ENCODE measurements at places on chromosomes 13 and 19.
A peak's percentile ranks its signal among the peaks of the same experiment; 100 is the strongest.

DNA sequence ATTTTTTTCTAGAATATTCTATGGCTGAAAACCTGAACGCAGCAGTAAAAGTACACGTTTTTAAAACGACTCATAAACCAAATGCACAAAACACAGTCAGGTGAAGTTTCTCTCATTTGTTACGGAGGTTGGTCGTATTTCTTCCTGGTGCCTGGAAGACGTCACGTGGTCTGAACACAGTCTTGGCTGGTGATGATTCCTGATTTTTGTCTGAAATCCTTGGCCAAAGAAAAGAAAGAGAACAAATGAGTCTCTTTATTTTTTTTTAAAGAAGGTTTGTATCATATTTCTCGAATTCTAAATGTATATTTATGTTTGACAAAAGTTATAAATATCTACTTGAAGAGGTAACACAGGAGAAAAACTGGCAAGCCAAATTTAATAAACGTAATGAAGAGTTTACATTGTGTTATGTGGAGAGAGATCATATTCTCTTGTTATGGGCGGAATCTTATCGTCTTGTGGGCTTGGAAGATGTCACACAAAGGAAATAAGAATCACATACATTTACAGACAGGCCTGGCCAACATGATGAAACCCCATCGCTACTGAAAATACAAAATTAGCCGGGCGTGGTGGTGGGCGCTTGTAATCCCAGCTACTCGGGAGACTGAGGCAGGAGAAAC is 10.0 kb upstream of the PNMA8A start:
- no peak for DNase-seq

GRCh38 chr19:35845215-35846037 is 6.9 kb downstream of the NPHS1 start:
- peak; percentile 83 for DNase-seq

DNA sequence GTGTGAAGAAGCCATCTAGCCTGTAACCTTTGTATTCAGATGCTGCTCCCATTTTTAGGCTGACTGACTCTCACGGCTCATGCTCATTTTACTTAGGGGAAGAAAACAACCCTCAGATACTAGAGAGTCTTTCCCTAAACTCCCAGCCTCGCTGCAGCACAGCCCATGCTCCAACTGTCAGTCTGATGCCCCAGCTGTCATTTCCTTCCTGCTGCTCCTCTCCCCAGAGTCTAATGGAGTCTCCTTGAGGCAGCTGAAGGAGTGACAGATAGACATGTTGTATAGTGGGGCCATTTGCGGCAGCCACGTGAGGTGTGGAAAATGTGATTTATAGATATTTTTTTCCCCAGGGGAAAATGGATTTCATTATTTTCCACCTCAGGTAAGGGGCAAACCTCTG is 59.2 kb upstream of the OLFM4 start:
- DNase-seq = no peak

GRCh38 chr13:33015791-33016323 is 366 bp upstream of the KL start:
- DNase-seq = no peak

DNA sequence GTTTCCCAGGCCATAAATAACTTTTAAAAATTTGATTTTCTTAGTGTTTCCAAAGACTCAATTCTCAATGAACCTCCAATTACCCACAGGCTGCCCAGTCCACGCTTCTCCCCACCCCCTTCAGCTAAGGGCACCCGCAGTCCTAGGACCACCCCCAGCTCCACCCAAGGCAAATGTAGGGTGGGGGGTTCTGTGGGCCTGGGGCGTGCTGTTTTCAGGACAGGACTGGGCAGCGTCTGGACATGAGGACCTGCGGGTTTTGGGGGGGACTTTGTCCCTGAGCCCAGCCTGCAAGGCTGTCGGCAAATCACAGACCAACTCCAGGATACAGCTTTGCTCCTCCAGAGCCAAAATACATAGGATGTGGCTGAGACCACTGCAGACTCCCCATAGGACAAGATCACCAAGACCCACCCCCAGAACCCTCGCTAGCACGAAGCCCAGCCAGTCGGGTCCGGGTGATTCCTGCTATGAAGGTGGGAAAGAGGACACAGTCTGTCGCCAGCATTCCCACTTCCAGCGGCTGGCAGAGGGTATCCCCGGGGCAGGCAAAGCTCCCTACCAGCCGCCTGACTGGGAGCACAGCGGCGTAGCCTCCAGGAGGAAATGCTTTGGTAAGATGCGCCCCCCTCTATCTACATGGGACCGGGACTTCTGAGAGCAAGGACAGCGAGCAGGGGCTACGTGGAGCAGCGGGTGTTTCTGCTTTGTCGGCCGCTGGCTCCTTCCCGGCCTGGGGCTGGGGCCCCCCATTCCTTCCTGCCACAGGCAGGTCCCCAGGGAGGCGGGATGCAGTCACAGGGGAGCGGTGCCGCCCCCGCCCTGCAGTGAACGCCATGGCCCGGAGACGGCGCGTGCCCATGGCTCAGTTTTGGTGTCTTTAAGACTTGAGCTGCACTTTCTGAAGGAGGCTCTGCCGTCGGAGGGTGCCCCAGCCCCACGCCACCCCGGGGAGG is 1.6 kb upstream of the TIMM13 start:
- DNase-seq = no peak

DNA sequence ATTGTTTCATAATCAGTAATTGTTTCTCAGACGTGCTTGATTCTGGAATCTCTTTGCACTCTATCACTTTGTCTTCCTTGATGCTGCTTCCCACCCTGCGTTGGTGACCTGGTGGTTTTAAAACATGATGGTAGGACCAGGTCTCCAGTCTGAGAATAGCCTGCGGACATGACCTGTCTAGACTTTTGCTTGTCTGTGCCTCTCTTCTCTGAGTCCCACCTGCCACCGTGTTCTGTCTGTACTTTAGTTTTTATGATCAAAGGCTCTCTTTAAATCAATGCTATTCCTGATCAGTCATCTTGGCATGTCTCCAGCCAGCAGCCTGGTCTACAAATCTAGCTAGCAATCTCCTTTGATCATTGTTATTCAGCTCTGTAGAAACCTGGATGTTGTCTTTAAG is 933.9 kb downstream of the DIAPH3 start:
- DNase-seq = no peak

DNA sequence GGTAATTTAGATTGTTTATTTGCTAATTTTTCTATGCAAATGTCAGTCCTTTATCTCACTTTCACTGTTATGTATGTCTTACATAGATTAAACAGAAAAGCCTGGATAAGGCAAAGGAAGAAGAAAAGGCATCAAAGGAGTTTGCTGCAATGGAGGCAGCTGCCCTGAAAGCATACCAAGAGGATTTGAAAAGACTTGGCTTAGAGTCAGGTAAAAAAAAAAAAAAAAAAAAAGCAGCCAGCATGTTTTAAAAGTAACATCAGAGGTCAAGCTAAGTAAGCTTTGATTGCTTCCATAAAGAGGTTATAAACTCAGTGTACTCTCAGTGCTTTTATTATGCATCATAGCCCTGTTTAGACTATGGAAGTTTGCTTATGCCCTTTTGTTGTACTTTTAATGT is 3.8 kb downstream of the WBP4 start:
- no peak for DNase-seq

DNA sequence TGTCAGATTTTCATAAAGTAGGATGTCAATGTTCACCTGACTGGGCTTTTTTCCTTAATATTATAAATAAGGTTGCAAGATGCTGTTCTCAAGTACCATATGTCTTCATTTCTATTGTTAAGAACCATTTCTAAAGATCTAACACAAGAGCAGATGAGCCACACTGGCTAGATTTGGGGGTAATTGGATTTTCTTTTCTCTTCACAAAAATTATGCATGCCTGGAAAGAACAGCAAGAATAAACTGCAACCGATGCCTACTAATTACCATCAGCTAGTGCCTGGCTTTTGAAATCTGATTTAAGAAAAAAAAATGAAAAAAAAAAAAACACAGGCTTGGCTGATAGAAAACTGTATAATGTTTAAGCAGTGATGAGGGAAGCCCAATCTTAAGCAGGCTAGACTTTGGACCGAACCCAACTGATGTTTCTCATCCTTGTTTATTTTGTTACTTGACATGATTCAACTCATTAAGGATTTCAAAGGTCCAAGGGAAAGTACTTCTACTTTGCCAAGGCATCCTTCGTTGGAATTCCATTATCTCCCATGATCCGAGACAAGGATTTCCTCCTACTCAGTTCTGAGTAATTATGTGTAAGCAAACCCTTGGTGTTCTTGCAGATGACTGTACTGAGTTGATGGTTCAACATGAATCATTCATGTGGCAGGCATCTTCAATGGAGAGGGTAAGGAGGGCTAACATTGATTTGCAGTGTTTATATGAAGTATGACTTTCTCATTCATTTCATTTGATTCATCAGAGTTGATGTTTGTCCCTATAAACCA is 300.5 kb downstream of the SPRY2 start:
- DNase-seq = no peak

DNA sequence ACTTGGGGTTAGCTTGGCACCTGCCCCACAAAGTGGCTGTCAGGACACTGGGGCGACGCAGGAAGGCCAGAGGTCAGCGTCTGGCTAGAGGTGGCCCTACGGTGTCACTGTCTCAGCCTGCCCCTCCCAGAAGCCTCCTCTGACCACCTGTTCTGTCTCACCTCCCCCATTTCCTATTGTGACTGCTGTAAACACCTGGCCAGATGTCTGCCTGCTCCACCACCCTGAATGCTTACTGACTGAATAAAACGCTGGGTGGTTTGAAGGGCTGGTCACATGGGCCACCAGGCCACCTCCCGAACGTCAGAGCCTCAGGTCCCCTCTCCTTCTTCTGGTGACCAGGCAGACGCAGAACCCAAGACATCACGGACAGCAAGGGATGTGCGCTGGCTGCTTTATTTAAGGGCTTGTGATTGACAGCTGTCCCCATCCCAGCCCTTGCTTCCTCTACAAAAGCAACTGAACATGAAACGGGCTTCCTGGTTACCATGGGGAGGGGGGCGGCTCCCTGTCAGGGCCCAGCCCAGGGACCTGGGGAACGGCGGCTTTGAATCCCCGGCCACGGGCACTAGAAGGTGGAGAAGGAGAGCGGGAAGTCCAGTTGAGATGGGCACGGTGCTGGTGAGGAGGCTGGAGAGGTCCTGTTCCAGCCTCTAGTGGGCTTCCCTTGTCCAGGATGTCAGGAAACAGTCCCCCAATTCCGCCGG is 6.2 kb downstream of the ELOF1 start:
- no peak for DNase-seq

DNA sequence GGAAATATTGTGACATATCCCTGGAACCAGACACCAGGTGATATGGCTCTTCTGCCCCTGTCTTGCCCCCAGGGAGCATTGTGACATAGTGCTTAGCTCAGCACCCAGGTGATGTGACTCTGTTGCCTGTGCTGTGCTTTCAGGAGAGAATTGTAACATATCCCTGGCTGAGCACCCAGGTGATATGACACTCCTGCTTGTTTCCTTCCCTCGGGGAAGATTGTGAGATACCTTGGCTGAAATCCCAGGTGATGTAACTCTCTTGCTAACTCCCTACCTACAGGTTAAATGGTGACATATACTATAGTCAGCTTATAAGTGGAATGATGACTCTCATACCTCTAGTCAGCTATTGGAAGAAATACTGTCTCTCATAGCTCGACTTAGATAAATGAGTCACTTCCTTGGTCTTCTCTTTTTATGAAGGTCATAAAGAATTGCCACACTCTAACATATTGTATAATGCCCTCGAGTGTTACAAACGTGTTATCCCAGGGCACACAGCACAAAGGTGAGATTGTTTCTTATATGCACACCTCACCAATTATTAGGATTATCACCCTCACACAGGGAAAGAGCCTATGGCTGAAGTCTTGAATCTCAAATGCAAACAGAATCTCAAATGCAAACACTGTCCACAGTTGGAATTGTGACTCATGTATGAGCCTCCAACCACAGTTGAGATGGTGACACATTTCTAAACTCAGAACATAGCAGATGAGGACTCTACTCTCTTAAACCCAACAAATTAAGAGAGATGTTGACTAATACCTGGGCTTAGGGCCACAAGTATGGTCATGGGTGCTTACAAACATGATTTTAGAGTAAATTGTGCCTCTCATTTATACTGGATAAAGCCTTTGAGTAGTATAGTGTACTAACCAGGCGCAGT is 32.7 kb upstream of the ZNF254 start:
- DNase-seq = no peak

DNA sequence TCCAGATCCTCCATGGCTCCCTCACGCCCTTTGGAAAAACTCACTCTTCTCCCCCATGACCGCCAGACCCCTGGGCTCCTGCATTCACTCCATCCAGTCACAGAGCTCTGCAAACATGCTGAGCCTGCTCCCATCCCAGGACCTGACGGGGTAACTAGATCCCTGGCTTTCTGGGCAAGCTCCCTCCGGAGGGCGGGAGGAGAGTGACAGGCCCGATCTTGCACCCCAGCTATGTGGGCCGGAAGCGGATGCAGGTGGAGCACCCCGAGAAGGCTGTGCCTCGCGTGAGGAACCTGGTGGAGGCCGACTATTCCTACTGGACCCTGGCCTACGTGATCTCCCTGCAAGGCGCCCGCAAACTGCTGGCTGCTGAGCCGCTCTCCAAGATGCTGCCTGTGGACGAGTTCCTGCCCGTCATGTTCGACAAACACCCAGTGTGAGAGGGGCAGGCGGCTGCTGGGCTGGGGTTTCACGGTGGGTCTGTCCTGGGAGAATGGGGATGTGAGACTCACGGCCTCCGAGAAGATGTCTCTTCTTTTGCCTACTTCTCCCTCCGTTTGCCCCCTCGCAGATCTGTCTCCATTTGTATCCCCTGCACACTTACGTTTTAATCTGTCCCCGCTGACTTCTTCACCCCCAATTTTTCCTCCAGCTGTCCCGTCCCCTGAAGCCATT is 25.2 kb downstream of the COLGALT1 start:
- no peak for DNase-seq

GRCh38 chr19:12265921-12266704 is 28.6 kb downstream of the ZNF44 start:
- DNase-seq = no peak

GRCh38 chr19:950352-951066 is 24.7 kb downstream of the ARID3A start:
- no peak for DNase-seq

GRCh38 chr19:3604987-3605343 is 1.7 kb downstream of the TBXA2R start:
- peak; percentile 80 for DNase-seq

GRCh38 chr13:110610955-110611595 is 4.3 kb upstream of the NAXD start:
- DNase-seq = no peak

- DNase-seq = no peak
Observed at GRCh38 chr19:6232601-6233055, 47.1 kb downstream of the MLLT1 start.

GRCh38 chr19:12992729-12993128 is 2.5 kb upstream of the NFIX start:
- DNase-seq = no peak

Measured in posterior vena cava (tissue), 2 donors.